ENCODE measurements at places on chromosomes 4 and X.

DNA sequence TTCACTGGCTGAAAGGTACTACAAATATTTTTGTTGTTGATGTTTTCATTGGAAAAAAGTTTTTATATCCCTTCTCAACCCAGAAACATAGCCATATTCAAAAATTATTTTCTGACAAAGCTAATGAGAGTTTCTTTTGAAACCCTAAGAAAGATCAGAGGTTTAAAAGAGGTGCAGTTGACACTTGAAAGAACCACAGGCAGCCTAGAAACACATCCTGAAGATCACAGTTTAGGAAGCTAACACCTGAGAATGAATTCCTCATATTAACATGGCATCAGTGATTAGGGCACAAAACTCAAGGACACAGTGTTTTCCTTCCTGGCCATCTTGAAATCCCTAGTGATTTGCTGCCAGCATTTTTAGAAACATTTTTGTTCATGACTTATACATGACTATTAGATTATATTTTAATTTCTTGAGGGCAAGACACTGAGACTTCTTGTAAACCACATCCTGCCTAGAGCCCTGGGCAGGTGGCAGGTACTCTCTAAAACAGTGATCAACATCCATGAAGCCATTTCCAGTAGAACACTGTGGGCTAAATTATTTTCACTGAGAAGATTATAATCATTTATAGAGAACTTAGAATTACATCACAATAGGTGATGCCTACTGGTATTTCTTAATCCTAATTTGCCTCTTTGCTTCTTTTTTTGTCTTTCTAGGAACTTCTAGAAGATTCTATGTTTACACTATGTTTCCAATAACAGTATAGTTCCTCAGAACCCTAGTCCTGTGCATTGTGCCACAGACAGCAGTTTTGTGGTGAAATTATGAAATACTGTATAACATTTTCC is 80.0 kb downstream of the ARSJ start:
- no peak for DNase-seq

- DNase-seq = no peak
These were observed 745.6 kb upstream of the FAM241A start for GRCh38 chr4:111399623-111400022.

- DNase-seq = no peak
These were observed at the start of gene ZDHHC15 for GRCh38 chrX:75522565-75523431. ZDHHC15 (minus strand) TSS chrX:75523037; CDS start chrX:75523024, 13 bp downstream.

DNA sequence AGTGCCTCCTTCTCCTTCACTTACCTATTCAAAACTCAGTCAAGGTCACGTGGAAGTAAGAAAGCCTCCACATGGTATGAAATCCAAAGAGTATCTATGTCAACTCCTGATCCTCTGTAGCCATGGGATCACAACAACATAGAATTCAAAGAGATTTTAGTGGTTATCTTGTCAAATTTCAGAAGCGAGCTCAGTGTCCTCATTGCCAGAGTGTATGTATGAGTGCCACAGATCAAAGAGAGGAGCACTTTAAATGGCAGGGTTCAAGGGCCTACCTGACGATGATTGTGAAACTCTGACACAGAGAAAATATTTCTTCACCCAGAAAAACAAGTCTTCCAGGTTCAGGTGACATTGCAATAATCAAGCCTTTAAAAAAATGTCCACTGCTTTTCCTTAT is 1.2 kb upstream of the ACE2 start:
- no peak for DNase-seq
